ENCODE measurements at places on chromosomes 2 and 18.

DNA sequence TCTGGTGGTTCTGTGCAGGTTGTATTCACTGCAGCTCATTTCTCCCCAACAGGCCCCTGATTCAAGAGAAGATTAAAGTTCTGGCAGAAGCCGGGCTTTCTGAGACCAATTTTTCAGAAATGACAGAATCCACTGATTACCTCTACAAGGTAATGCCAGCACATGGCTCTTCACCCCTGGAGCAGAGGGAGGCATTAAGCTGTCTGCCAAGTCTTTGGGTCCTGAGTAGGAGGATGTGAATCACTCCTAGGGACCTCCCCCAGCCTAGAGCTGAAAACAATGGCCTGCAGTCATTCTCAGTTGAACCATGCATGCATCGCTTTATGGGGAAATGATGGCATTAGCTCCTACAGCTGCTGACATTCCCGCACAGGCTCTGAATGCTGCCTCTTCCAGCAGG is 20.5 kb upstream of the RPL37A start:
- ATAC-seq = peak; percentile 88

- peak; percentile 57 for ATAC-seq
These were observed 400.5 kb upstream of the TCF4 start for GRCh38 chr18:55988537-55988936.

DNA sequence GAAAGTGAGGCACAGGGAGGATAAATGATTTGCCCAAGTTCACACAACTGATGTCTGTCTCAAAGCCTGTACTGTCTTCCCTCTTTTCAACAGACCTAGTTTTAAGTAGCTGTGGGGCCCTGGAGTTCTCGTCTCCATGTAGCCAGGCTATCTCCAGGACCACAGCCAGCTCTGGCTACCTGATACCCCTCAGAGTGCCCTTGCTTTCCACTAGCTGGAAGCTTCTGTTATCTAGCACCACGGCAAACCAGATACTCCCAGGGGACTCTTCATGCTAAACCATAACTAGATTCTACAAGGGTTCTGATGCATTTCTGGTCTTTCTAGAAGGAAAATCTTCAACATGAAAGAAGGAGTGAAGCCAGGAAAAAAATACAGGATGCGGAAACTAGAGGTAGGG is 137.3 kb downstream of the GALNT14 start:
- no peak for ATAC-seq

GRCh38 chr2:222819722-222820333 is 41.0 kb upstream of the ACSL3 start:
- ATAC-seq = peak; percentile 78

DNA sequence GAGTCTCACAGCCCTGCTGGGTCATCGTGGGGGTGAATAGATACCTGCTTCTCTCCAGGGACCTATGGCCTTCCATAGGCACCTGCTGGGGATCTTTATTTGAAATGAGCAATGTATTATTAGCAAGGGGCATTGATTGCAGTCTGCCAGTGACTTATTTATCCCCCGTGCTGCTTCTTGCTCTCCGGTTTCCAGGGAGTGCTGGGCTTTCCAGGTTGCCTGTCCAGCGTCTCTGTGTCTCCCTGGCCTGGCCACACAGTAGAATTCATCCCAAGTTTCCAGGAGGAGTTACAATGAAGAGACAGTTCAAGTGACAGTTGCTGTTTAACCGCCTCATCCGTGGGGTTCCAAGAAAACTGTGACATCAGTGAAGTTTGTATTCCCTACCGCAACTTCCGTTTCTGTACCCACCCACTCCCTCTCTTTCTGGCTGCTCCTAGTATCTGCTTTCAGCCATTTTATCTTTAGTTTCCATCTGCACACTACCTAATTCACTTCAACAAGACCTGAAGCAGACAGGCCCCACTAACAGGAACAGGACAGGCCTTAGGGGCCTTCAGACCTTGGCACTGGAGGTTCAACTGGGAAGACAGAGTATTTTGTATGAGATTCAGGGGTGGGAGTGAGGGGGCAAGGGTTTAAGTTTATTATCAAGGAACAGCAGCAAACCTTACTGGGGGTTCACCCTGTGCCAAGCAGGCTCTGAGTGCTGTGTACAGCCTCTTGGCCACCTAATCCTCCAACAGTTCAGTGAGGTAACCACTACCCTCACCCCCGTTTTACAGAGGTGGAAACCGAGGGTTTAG is 134.8 kb downstream of the PRKCE start:
- ATAC-seq = no peak

- peak; percentile 11 for ATAC-seq
These were observed 88.9 kb downstream of the ASXL3 start for GRCh38 chr18:33666915-33667314.

DNA sequence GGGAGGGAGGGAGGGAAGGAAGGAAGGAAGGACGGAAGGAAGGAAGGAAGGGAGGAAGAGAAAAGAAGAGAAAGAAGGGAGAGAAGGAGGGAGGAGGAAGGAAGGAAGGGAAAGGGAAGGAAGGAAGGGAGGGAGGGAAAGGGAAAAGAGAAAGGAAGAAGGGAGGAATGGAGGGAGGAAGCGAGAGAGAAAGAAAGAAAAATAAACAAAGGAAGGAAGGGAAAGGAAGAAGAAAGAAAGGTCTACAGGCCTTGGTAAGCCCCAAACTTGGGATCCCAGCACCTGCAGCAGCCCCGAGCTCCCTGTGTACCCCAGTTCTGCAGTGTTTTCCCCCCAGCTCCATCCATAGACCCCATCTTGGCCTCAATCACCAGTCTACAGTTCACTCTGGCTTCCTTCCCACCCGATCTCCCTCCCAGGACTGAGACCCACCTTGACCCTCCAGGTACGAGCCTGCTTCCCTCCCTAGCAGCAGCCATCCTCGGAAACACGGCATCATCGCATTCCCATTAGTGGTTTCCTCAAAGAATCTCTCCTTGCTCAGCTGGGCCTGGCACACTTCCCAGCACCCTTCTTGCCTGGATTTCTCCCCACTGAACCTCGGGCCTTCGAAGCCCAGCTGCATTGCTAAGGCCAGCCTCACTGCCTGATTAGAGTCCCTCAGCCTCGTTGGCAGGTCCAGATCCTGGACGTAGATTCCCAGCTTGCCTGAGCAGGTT is 46.1 kb upstream of the SH3BP4 start:
- no peak for ATAC-seq

DNA sequence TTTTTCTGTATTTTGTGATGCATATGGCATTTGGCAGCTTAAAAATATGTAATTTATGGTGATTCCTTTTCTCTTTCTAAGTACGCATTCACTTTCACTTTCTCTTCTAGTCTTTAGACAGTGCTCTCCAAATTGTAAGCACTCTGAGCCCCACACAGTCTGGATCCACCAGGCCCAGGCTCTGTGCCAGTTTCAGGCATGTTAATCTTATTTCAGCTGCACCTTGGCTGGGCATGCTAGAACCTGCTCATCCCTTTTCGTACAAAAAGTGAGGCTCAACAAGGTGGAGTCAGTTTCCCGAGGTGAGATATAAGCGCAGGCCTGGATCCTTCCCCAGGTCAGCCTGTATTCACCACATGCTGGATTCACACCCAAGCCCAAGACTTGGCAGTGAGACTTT is 203.9 kb downstream of the MTX2 start:
- ATAC-seq = peak; percentile 95

GRCh38 chr2:46886268-46887027 is 29.2 kb downstream of the MCFD2 start:
- no peak for ATAC-seq

- no peak for ATAC-seq
These were observed 29.7 kb downstream of the AGPS start for GRCh38 chr2:177422271-177422670.

DNA sequence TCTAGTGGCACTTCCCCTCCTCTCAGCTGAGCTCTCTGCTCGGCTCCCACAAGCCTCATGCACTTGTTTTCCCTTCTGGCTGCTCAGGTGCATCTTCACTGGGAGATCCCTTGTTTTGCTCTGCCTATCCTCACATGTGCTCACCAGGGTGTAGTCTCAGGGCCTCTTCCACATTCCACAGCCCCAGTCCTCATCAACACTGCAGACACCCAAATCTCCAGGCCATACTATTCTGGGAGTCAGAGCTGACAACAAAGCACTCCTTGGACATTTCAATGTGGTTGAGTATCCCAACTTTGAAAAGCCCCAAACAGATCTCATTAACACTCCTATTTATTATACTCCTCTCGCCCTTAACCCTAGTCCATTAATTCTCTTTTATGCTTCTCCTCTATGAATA is 71.3 kb downstream of the CCDC93 start:
- ATAC-seq = no peak

DNA sequence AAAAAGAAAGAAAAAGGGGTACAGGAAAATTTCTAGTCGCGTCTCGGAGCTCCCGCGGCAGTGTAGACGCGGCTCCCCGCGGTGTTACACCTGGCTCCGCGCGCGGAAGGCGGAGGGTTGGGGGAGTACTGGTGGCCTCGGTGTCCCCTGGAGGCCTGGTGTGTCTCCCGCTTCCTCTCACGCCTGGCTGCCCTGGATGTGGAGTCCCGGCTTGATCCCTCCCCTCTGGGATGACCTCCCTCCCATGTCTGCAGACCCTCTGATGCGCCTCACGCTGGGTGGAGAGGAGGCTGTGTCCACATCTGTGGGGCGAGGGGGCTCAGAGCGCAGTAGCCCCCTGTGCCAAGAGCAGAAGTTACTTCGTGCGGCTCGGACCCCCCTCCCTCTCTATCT is 1.2 kb downstream of the KIF5C start:
- no peak for ATAC-seq

DNA sequence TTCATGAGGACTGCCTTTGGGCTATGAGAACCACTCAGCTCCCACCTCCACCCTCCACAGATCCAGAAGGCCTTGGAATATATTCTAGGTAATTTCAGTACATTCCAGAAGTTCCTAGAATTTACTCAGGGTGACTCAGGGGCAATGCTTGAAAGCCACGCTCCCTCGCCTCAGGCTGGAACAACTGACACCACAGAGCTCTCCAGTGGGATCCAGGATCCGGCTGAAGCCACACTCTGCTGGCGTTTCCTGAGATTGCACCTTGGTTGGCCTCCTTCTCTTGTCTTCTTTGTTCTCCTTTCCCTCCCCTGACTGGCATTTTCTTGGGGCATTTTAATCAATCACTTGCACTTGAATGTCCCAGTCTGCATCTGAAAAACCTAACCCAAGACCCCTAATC is 92.6 kb upstream of the KCNE4 start:
- ATAC-seq = no peak

GRCh38 chr2:206361407-206362045 is 81.8 kb upstream of the ADAM23 start:
- ATAC-seq = no peak

DNA sequence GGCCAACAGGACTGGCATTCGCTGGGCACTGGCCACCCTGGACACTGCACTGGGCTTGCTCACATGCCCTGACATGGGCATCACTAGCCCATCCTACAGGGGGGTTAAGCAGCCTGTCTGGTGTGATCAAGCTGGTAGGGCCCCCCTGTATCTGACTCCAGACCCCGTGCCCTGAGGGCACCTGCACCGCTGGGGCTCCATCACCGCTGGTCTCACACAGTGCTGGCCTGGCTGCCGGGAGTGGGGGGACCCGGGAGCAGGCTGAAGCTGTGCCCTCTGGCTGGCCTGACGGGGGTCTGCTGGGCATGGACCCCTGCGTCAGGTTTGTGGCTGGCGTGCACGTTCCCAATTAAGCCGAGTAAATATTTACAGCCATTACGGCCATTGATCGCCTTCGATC is 32.3 kb downstream of the KCNIP3 start:
- no peak for ATAC-seq

DNA sequence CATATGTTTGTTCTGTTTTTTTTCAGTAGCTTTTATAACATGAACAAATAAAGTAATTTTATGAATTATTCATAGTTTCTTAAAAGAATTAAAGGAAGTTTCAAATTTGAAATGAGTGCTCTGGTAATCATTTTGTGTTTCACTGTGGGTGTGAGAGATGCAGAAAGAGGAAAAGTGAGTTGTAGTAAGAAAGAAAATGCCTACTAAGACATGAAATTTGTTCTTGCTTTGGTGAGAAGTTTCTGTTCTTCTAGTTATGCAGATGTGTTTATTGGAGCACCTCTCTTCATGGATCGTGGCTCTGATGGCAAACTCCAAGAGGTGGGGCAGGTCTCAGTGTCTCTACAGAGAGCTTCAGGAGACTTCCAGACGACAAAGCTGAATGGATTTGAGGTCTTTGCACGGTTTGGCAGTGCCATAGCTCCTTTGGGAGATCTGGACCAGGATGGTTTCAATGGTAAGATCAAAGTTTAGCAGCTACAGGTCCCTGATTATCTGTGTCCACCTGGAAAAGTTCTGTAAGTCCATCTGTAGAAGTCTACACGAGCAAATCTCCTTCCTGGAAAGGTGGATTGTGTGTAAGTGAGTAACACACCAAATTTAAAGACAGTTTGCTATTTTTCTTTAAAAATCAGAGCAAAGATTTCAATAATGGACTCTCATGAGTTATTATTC is 51.4 kb downstream of the ITGAV start:
- ATAC-seq = no peak

- no peak for ATAC-seq
These were observed 257.0 kb upstream of the GYPC start for GRCh38 chr2:126399001-126399400.

DNA sequence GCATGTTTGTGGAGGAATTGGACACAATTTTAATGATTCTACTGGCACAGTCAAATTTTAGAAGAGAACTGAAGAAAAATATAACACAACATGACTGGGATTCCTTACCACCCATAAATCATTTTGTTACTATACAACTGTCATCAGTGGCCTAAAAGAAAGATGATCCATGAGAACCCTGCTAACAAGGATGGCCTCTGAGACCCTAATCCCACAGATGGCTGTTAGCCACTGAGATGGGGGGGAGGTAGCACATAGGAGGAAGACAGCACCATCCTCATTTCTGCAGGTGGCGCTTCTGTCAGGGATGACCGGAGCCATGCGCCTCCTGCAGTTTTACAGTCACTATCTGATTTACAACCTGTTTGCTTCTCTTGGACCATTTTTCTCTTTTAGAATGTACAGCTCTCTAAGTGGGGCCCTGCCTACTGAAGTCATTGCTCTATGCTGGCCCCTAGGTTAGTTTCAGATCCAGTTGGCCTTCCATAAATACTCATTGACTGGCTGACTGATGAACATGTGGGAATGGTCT is 279.8 kb downstream of the NAPG start:
- ATAC-seq = no peak

GRCh38 chr18:75223687-75224347 is 13.2 kb downstream of the TSHZ1 start:
- peak; percentile 56 for ATAC-seq

- ATAC-seq = no peak
These were observed 7.9 kb upstream of the WDR33 start for GRCh38 chr2:127818794-127819425.

DNA sequence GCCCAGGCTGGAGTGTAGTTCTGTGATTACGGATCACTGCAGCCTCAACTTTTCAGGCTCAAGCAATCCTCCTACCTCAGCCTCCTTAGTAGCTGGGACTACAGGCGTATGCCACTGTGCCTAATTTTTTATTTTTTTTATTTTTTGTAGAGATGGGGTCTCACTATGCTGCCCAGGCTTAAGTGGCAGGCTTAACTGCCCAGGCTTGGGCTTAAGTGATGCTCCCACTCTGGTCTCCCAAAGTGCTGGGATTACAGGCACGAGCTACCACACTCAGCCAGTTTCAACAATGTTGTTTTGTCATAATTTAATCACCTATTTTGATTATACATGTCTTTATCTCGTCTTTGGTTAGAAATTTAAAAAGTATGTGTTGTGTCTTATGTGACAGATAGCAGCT is 18.2 kb downstream of the UGGT1 start:
- no peak for ATAC-seq
